H1 (cell line): ENCODE measurements at places on chromosomes 11 and 22. TPM values are rescaled to one million over a fixed set of nuclear protein-coding genes. Genes with fewer than 3 reads are reported as not detected.

- H3K27ac ChIP-seq: no peak overlapping the region
- no peaks in the 10 kb centered on the region for H3K4me1 ChIP-seq
- no peaks in the 10 kb centered on the region for H3K27me3 ChIP-seq
- no peak overlapping the region for H3K4me3 ChIP-seq
Measured at GRCh38 chr22:39643311-39644083, 72.9 kb downstream of the CACNA1I start.

DNA sequence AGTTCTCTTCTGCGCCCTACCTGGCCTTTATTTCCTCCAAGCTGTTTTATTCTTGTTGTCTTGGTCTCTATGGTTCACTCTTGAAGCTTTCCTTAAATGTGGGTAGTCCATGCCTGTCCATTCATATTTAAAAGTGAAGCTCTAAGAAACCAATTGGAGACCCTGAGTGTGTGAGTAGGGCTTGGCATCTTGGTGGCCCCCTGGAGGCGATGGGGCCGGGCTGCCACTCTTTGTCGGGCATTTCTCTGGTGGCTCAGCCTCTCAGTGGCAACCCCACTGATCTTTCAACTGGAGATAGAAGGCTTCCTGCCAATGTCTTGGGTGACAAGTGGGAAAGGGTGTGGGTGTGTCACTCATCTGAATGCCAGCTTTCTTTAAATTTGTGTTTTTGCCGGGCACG lies 9.1 kb downstream of the TRPT1 start:
- no peak overlapping the region for H3K4me3 ChIP-seq
- peaks cover 3% of the 10 kb centered on the region; the same call in 1 of the 2 replicates for H3K36me3 ChIP-seq
- DNase-seq: no peak

Gene APOBEC3B
- total RNA-seq: 14.2 and 16.3 TPM in 2 replicates

Gene OR8D4
- not detected in 2 replicates for total RNA-seq

Gene NXPE1
- not detected in 2 replicates for total RNA-seq

Gene ADM2
- 7.5 and 8.0 TPM in 2 replicates for total RNA-seq
